ENCODE measurements at places on chromosomes 1 and 21. TPM values are rescaled to one million over a fixed set of nuclear protein-coding genes. Genes with fewer than 3 reads are reported as not detected.

DNA sequence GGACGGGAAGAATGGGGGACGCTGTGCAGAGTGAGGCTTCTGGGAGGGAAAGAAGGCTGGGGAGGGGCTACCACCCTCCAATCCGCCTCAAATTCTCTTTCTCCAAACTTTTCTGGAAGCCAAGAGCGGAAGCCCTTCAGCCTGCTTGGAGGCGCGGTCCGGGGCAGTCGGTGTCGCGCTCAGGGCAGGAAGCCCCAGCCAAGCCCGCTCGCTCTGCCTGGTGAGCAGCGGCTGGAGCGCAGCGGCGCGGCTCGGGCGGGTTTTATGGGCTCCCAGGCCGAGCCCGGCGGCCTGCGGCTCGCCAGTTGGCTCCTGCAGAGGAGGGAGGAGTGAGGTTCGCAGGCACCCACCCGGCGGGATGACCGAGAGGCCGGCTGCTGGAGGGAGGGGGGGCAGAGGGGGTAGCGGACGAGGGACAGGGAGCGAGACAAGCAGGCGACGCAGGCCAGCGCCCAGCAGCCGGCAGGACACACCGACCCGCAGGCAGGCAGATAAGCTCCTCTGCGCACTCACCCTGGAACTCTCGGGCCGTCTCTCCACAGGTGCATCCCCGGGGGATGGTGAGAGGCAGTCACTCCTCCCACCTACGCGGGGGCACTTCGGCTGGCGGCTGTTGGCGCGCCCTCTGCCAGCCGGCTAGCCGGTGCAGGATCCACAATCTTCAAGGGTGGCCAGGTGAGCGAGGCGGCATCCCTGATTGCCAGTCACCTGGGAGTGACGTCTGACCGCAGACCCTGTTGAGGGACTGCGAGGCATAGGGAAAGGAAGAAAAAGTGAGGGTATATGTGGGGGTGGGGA, at the start of gene AVPR1B:
Gene AVPR1B, minus strand, starts transcription at position 238 of the 798 bp plus-strand sequence. CDS start 498 bp downstream, outside the sequence.
- peak; percentile 86 for DNase-seq

Gene FNDC7
- total RNA-seq: not detected

Gene ACAP3
- 40.9 TPM for total RNA-seq

DNA sequence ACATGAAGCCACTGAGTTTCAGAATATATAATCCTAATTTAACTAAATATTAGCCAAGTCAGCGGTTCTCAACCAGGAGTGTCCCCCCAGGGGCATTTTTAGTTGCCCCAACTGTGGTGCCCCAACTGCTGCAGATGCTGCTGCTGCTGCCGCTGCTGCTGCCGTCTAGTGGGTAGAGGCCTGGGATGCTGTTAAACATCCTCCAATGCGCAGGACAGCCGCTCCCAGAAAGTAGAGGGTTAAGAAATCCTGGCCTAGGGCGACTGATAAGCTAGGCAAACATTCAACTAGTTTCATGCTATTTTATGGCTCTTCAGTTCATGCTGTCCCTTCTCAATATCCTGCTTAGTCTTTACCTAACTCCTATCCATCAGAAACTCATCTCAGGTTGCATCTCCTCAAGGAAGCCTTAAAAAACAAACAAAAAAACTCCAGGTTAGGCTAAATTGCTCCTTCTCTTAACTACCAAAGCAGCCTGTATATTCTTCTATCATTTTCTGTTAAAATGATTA, 9.9 kb upstream of the DCAF6 start:
- no peak for DNase-seq

Gene OR2AK2
- total RNA-seq: not detected

Gene BRINP3
- total RNA-seq: not detected

Gene STYXL2
- 0.14 TPM for total RNA-seq

DNA sequence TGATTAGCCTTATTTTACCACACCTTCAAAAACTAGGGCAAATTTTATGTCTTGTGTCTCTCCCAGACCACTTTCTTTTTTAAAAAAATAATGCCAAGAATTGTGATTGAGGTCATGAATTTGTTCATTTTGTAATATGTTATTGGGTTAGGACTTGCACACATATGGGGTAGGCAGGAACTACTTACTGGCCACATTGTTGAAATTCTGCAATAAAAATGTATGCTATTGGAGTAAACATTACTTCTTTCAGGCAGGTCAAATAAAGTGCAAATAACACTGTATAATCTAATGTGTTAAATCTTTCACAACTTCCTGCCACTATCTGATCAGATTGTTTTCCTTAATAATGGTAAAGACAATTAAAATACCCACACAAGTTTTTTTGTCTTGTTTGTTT, 166.6 kb upstream of the COL11A1 start:
- no peak for DNase-seq

- no peak for DNase-seq
Measured at GRCh38 chr1:24635195-24635843, 7.8 kb upstream of the SRRM1 start.

DNA sequence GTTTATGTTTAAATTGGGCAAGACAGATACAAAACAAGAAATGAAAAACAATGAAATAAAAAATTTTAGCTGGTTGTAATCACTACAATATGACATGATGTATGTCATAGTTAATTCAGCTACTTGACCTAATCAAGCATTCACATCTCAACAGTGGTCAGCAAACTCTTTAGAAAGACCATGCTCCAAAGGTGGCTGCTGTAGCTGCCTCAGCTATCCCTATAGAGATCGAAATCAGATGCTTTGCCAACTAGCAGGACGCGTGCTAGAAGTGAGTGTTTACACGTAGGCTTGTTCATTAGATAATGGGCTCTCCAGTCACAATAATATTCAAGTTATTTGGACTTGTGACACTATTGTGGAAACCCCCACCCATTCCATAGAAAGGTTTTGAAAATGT, 25.9 kb downstream of the RGS5 start:
- DNase-seq: no peak

DNA sequence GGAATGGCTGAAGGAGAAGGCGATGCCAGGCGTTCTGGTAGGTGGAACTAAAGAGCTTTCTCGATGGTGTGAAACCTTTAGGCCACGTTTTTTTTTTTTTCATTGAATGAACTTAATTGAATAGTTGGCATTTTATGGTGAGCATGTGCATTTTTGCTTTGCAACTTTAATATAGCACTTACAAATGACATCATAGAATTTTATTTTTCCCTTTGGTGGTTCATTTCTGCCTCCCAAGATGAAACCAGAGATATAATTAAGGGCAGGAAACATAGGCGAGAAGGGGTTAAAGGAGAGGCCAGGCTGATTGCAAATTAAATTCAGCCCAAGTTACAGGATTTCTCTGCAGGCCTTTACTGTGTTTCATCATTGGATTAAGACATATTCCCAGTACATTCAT, 85.5 kb upstream of the L1TD1 start:
- no peak for DNase-seq

Gene CFAP126
- not detected for total RNA-seq

DNA sequence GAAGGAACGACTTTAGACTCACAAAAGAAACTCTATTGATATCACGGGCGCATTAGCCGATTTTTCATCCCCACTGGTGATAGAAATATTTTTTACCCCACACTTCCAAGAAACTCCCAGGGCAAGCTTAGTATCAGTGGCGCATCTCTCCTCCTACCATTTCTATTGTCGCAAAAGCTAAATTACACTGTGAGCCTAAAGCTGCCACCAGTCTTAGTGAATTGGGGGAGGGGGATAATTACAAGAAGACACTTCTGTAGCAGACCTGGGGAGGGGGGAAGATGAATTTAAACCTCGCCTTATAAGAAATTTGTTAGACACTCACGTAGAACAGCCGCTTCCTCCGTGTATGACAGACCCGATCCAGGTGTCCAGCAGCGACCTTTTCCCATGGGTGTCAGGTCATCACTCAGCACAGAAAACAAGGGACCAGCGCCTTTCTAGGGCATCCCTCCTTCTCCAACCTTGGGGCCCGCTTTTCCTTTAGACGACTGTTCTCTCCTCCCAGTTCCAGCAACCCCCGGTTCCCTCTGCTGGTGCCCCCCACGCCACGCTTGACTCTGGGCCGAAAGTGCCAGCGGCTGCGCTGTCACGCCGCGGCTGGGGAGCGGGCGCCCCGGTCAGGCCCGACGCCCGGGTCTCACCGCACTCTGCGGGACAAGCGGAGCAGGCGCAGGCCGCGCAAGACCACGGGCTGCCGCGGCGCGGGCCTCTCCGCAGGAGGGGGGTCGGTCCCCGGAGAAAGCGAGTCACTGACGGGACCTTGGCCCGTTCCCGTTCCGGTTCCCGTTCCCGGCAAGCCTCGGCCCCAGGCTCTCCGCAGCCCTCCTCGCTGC, 821 bp downstream of the PHC2 start:
- DNase-seq: no peak

DNA sequence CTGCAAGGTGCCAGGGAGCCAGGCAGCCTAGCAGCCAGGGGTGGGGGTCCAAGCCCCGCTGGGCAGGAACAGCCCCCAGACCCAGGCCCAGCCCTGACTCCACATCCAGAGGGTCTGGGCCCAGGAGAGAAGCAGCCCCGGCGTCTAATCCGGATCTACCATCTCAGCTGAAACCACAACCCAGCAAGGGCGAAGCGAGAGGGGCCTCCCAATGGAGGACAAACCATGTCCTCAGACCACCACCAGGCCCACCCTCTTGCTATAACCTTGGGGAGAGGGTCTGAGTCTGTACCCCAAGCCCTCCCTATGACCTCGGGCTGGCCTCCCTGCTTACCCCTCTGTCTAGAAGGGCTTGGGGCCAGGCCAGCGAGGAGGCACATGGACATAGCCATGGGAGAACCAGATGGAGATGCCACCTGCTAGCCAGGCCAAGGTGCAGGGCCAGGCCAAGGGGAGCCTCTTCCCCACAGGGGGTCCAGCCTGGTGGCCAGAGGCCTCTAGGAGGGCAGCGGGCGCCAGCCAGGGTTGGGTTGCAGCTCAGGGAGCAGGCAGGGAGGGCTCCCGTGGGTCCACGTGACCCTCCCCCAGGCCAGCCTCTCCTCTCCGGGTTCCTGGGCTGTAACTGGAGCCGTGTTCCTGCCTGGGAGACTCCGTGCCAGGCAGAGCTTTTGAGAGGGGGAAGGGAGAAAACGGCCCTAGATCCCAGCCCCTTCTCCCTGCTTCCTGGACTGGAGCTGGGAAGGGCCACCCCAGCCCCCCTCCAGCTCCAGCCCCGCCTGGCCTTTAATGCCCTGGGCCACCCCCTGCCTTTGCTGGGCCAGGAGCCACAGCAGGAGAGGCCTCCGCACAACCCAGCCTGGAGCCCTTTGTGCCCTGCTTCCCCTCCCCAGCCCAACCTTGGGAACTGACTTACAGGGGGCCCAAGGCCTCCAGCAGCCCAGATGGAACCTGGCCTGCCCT, 2.5 kb downstream of the WNT9A start:
- DNase-seq: peak; percentile 78

DNA sequence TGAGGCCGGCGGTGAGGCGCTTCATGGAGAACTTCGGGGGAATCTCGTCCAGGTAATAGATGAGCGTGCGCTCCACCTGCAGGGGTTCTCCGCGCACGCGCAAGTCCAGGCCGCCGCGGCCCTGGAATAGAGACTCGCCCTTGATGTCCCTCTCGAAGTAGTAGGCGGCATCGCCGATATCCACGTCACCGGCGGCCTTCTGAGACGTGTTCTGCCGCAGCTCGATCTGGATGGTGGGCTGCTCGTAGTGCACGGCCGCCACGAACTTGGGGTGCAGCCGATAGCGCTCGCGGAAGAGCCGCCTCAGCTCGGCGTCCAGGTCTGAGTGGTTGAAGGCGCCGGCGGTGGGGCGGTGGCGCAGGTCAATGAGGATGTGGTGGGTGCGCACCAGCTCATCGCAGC, 726 bp downstream of the TACSTD2 start:
- peak; percentile 84 for DNase-seq

- DNase-seq: no peak
Measured at GRCh38 chr1:59751801-59752200, 62.9 kb upstream of the HOOK1 start.

Gene C8B
- total RNA-seq: not detected

GRCh38 chr1:219042769-219043168, 130.9 kb upstream of the LYPLAL1 start:
- no peak for DNase-seq

Gene VHLL
- not detected for total RNA-seq

DNA sequence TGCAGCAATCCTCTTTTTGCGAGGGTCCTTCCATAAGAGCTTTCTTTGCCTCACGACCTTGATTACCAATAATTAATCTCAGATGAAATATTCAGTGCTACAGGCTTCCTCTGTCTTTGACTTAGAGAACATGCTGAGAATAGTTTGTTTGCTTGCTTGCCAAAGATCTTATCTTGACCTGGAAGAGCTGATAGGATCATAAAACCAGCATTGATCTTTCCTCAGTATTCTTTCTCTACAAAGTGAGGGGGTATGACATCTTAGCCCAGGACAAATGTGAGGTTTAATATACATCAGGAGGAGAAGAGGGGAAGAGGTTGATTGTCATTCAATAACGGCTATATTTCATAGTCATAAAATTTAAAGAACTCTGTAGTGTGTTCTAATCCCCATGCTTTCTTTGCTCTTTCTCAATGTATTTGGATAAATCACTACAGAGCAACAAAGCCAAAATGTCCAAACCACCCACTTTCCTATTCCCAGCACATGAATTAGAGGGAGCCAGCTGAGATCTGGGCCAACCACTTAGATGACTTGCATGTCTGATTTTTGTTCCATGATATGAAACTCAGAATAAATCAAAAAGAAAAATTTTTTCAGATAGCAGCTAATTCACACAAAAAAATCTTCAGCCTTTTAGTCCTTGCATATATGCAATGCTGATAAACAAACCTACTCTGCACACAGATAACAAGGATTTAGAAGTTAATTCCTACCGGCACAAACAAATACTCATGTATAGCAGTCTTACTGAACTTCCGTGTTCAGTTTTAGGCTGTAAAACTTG, 50.5 kb upstream of the IPO9 start:
- DNase-seq: no peak

DNA sequence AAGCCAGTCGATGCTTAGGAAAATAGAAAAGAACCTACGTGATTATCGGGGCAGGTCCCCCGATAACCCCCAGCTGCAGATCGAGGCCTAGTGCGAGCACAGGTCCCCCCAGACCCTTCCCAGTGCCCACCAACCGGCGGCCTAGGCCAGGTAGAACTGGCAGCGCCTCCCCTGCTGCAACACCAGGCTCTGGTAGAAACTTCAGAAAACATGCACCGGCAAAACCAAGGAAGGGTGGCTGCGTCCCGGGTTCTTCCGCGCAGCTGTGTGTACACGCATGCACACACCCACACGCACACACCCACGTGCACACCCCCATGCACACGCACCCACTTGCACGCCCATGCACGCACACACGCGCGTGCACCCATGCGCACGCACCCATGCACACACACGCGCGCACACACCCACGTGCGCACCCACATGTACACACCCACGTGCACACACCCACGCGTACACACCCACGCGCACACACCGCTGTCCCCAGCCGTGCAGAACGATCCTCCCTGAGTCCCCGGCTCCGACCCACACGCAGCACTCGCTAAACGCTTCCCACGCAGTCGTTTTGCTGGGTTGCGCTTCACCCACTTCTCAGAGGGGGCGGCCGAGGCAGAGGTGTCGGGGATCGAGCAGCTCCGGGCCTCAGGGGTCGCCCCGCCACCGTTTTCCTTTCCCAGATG, 5.2 kb downstream of the TSPEAR start:
- peak; percentile 76 for DNase-seq

Measured in posterior vena cava (tissue), 2 donors.